ENCODE measurements at places on chromosomes 6 and 20.

GRCh38 chr6:134590449-134590848 lies 272.5 kb upstream of the SGK1 start:
- no peak for DNase-seq

DNA sequence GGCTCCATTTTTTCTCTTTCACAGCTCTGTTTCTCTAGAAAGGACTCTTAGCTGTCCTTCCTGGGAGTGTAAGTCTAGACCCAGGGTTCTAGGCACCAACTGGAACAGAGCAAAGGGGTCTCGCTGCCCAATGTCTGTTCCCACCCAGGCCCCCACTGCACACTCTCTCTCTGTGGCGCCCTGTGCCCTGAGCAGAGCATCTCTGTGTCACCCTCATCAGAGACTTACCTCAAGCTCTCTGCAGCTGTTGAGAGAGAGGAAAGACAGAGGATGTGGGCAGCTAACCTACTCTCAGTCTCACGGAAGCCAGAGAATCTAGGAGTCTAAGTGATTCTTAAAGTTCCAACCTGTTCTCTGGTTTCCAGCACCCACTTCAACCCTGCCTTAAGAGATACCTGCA lies 9.5 kb downstream of the NCR2 start:
- no peak for DNase-seq

GRCh38 chr6:158977382-158977781 lies 22.6 kb downstream of the RSPH3 start:
- no peak for DNase-seq

- no peak for DNase-seq
Observed at GRCh38 chr6:1756472-1757129, 146.9 kb downstream of the FOXC1 start.

DNA sequence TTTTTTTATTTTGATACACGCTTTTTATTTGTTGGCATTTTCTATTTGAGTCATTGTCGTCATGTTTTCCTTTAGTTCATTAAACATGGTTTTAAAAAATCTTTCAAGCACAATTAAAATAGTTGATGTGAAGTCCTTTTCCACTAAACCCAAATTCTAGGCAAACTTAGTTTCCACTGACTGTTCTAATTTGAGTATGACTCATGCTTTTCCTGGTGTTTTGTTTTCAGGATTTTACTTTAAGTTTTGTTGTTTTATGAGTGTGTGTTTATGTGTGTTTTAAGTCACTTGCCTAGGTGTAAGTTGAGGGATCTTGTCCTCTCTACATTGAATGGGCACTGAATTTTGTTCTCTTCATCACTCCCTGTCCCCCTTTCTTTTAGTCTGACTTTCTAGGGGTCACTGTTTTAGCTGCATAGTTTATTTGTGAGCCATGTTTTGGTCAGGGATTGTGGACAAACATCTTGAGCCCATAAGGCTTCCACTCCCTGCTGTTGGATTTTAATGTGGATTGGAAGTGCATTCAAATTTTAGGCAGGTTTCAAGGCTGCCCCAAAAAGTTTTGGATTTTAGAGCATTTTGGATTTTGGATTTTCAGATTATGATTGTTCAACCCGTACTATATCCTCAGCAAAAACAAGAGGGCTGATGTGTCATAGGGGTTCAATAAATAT lies 94.8 kb downstream of the CDYL start:
- no peak for DNase-seq

Measured in activated CD8-positive, alpha-beta memory T cell treated with anti-CD3 and anti-CD28 coated beads for 4 hours (primary cell).